IMR-90 (cell line): ENCODE measurements at places on chromosomes 4 and X.
A peak's percentile ranks its signal among the peaks of the same experiment; 100 is the strongest.

GRCh38 chr4:65623506-65623905 lies 46.8 kb downstream of the EPHA5 start:
- no peaks in the 10 kb centered on the region for H3K36me3 ChIP-seq
- H3K4me1 ChIP-seq = no peaks in the 10 kb centered on the region
- no peak overlapping the region for H3K4me3 ChIP-seq
- peak; percentile 67 for DNase-seq
- H3K27ac ChIP-seq = no peak overlapping the region

DNA sequence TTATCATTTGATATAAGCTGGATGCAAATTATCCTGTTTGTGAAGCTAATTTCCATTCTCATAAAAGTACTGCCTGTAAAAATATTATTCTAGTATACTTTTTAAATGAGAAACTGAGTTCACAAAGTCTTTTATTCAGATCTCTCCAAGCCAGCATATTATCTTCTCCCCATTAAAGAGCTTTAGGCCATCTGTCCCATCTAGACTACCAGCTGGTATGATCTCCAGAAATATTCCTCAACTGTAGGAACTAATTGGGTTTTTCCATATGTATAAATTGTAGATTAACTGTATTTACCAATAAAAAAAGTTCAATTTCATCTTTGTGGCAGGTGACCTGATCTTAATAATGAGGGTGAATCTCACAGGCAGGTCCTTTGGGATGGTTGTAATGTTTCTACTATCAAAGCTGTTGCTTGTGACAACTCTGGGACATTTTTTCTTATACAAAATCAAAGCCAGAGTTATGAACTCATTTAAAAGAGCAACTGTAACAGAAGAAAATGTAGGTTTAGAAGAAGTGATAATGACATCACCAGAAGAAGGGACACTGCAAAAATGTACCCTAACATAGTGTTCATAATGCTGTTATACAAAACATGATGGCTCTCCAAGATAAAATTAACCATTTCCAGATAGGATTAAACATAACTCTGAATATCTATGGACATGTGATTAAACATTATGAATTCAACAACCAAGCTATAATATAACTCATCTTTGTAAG lies 132.8 kb downstream of the KCNIP4 start:
- no peak for DNase-seq
- no peaks in the 10 kb centered on the region for H3K27me3 ChIP-seq
- no peaks in the 10 kb centered on the region for H3K36me3 ChIP-seq
- no peak overlapping the region for H3K4me3 ChIP-seq

DNA sequence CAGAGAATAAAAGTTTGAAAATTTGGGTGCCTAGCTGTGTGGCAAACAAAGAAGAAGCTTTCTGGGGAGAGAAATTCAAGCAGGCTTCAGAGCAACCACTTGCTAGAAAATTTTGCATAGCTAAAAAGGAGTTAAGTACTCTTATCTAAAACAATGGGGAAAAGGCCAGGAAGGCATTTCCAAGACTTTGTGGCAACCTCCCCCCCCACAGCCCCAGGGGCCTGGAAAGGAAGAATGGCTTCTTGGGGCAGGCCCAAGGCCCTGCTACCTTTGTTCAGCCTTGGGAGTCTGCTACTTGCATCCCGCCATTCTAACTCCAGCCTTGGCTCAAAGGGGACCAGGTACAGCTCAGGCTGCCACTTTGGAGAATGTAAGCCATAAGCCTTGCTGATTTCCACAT lies 102.2 kb downstream of the PTCHD1 start:
- no peaks in the 10 kb centered on the region for H3K4me1 ChIP-seq
- no peak for DNase-seq
- H3K27ac ChIP-seq = no peak overlapping the region
- no peaks in the 10 kb centered on the region for H3K27me3 ChIP-seq

GRCh38 chrX:1591863-1592469 lies 562 bp downstream of the AKAP17A start:
- peak overlapping the region; percentile 95 for H3K4me3 ChIP-seq
- peak overlapping the region; percentile 83 for H3K27ac ChIP-seq
- H3K27me3 ChIP-seq = no peaks in the 10 kb centered on the region
- H3K36me3 ChIP-seq = peaks cover 32% of the 10 kb centered on the region
